ENCODE measurements at places on chromosomes 6 and 20. TPM values are rescaled to one million over a fixed set of nuclear protein-coding genes. Genes with fewer than 3 reads are reported as not detected.

- H3K36me3 ChIP-seq = no peaks in the 10 kb centered on the region
- no peak for DNase-seq
- no peak overlapping the region for H3K27ac ChIP-seq
Measured at GRCh38 chr6:38191418-38191817, 371.9 kb downstream of the ZFAND3 start.

GRCh38 chr6:111256646-111257045 is 169.3 kb downstream of the SLC16A10 start:
- H3K4me3 ChIP-seq = no peak overlapping the region
- no peak for DNase-seq
- H3K27me3 ChIP-seq = no peaks in the 10 kb centered on the region
- no peaks in the 10 kb centered on the region for H3K4me1 ChIP-seq
- no peaks in the 10 kb centered on the region for H3K36me3 ChIP-seq

- H3K36me3 ChIP-seq = no peaks in the 10 kb centered on the region
- H3K27me3 ChIP-seq = no peaks in the 10 kb centered on the region
- DNase-seq = no peak
- H3K4me1 ChIP-seq = peaks cover 9% of the 10 kb centered on the region
- H3K4me3 ChIP-seq = no peak overlapping the region
Measured at GRCh38 chr20:1469306-1469905, 2.8 kb upstream of the NSFL1C start.

- no peaks in the 10 kb centered on the region for H3K36me3 ChIP-seq
- H3K4me3 ChIP-seq = no peak overlapping the region
- H3K4me1 ChIP-seq = no peaks in the 10 kb centered on the region
- H3K27ac ChIP-seq = no peak overlapping the region
Measured at GRCh38 chr20:59644371-59644939, 40.1 kb downstream of the PHACTR3 start.

DNA sequence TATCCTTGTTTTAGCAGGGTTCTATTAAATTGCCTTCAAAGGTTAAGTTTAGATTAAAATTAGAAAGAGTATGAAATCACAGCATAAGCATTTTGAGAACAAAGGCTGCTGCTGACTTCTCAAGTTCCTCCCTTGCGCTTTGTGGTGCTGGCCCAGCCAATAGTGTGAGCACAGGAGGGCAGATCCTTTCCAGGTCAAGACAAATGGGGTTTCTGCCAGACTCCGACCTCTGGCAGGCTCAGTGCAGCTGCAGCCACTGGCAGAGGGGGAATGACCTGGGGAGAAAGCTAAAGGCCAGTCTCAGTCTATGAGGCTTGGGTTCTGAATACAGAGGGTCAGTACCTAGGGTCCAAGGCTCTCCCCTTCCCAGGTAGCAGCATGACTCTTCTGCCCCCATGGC is 27.0 kb downstream of the CLIC5 start:
- no peaks in the 10 kb centered on the region for H3K36me3 ChIP-seq
- H3K27me3 ChIP-seq = no peaks in the 10 kb centered on the region
- no peak for DNase-seq
- no peak overlapping the region for H3K4me3 ChIP-seq
- H3K27ac ChIP-seq = no peak overlapping the region

GRCh38 chr20:3818155-3819151 is 1.9 kb upstream of the AP5S1 start:
- peaks cover 4% of the 10 kb centered on the region for H3K4me1 ChIP-seq
- peaks cover under 1% of the 10 kb centered on the region for H3K36me3 ChIP-seq
- no peaks in the 10 kb centered on the region for H3K27me3 ChIP-seq
- H3K27ac ChIP-seq = peak overlapping the region; percentile 75
- H3K4me3 ChIP-seq = no peak overlapping the region
- DNase-seq = peak; percentile 67

- no peak for DNase-seq
- peak overlapping the region; percentile 94 for H3K27ac ChIP-seq
- H3K36me3 ChIP-seq = no peaks in the 10 kb centered on the region
Measured at GRCh38 chr20:36573798-36574365, 485 bp downstream of the TGIF2 start.

DNA sequence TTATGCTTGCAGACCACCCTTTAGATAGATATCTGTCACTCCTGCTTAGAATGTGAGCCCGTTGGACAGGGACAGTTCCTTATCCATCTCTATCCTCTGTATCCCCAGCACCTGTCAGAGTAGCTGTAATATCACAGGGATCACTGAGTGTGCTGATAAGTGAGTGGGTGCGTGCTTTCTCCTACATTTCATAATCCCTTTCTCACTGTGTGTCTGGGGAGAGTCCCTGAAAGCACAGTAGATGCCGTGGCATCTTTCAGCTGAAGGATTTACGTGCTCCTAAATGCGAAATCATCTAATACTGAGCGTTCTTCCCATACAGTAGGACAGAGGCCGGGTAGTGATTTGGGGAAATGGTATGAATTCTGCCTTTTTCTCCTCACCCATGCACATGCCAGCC is 198.9 kb upstream of the SASH1 start:
- H3K36me3 ChIP-seq = no peaks in the 10 kb centered on the region
- H3K4me1 ChIP-seq = no peaks in the 10 kb centered on the region
- H3K27ac ChIP-seq = no peak overlapping the region
- no peak overlapping the region for H3K4me3 ChIP-seq

Gene HAO1
- not detected for total RNA-seq

Gene SYCP2L
- 1.8 TPM for total RNA-seq

Gene BPI
- total RNA-seq = not detected

Gene PSORS1C1
- total RNA-seq = 2.0 TPM

Gene HTR1E
- not detected for total RNA-seq

Gene ALDH5A1
- total RNA-seq = 6.4 TPM
